Neural progenitor cell (in vitro differentiated cells): ENCODE measurements at places on chromosomes 1 and 21.

DNA sequence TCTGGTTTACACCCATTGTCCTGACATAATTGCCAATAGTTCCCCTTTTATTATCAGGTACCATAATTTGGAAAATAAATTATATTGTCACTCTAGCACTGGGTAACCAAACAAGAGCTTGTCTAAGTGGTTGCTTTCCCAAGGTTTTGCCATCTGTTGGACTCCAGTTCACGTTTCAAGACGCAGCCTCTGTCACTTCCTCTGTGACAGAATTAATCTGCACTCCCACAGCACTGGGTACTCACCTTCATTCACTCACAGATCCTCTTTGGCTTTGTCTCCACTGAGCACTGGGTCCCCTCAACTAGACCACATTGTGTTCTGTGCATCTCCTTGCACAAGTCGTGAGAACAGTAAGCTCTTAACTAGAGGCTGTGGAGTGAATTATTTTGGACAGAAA, 123.6 kb upstream of the JUN start:
- DNase-seq: no peak

DNA sequence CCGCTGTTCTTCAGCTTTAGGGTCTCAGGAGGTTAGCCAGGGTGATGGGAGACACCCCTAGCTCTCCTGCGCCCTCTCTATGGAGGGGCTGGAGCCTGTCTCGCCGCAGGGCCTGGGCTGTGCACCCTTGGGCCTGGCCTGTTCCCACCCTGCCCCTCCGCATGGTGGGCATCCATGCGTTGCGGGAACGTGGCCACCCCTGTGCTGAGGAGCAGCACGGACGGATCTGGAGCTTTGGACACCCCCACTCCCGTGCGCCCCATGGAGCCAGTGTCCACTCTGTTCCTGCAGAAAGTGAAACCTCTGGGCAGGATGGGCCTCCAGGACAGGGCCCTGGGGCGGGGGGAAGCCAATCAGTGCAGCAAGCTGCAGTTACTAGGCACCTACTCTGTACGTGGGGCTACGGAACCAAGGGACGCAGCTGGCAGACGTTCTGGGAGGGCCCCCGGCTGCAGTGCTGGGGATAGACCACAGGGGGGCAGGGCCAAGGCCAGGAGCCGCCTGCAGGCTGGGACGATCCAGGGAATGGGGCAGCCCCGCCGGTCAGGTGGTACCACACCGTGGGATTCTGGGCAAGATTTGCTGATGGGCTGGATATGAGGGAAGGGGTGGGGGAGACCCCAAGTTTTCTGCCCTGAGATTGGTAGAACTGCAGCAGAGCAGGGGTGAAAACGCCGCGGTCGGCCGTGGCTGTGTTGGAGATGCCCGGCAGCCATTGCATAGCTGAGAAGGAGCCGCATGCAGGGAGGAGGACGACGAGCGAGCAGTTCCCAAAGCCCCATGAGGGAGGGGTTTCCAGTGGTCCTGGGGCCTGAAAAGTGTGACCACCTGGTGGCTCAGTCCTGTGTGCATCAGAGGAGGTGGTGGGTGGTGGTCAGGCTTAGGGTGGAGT, 43.3 kb downstream of the TP73 start:
- peak; percentile 77 for DNase-seq

- no peak for DNase-seq
These were observed 64.0 kb downstream of the PRDM2 start for GRCh38 chr1:13763991-13764390.

DNA sequence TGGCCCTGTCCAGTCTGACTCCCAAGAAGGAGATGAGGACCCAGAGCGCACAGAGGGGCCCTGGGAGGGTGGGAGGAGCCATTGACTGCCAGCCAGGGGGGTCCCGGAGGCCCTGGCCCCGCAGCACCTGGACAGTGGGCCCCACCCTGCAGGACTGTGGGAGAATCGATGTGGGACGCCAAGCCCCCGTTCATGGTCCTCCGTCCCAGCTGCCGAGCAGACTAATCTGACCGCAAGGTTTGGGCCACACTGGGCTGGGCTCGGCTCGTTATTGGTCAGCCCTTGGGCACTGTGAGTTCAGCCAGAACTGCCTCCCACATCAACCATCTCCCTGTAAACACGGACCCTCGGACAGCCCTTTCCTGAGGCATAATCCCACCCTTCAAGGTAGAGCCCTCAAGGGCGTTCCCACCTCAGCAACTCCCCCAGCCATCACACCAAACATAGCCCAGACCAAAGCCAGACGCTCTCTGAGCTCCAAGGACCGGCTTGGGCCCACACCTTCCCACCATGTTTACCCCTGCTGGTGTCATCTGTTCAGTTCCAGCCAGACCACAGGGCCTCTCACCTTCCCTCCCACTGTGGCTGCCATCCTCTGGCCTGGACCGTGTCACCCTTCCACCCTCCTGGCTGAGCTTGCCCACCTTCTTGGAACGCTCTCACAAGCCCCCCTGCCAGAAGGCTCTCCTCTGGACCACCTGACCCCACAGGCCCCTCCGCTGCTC, 16.2 kb upstream of the POFUT2 start:
- DNase-seq: no peak

- DNase-seq: peak; percentile 60
These were observed 911 bp downstream of the GNB1 start for GRCh38 chr1:1889847-1890505.

DNA sequence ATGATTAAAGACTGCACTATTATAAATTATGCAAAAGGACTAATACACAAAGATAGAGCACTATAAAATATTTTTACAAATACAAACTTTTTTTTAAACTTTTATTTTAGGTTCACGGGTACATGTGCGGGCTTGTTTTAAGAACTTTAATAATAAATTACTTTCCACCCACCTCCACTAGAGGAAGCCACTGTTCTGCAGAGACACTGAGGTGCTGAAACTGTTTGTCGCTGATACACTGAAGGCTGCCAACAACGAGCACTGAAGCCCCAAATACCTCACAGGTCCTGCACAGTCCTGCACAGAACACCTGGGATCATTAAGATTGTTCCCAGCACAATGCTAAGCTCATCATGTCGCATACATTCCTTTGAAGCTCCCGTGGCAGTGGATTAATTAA, 19.9 kb downstream of the COA6 start:
- no peak for DNase-seq

GRCh38 chr1:185045814-185046492, 595 bp downstream of the RNF2 start:
- peak; percentile 80 for DNase-seq

DNA sequence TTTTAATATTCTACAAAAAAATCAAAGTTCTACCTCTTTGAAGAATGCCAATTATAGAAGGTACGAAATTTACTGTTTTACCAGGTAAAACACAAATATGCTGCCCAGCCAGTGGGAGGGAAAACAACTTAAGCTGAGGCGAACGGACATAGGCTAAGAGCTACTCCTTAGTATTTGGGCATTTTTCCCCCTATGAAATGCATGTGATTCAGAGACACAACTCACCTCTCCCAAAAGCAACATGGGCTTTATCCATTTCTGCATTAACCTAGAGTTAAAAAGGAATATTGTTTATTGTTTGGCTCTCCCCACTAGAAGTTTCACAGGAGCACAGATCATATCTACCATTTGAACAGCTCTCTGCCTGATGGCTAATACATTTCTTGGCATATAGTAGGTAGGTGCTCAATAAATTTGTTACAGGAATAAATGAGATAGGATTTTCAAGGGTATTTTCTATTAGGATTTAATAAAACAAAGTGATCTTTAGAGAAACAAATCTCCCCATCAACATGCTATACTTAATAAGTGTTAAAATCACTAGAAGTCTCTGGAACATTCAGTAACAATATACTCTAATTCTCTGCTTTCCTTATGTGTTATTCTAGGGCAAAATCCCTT, 2.4 kb upstream of the SORT1 start:
- no peak for DNase-seq

DNA sequence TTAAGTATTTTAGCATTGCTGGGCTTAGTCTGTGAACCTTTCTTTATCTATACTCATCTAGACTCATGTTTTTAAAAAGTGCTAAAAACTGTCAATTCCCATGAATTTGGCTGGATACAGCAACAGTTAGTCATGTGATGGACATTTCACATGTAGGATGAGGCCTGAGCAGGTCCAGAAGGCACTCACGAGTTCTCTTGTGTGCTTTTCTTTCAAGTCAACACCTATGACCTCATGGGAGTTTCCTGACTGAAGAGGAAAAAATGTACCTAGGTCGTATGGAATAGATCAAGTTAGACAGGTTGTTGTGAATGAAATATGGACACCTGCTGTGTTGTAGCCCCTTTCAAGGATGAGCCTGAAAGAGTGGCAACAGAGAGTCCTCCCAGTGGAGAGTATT, 394.2 kb downstream of the DUSP10 start:
- no peak for DNase-seq

DNA sequence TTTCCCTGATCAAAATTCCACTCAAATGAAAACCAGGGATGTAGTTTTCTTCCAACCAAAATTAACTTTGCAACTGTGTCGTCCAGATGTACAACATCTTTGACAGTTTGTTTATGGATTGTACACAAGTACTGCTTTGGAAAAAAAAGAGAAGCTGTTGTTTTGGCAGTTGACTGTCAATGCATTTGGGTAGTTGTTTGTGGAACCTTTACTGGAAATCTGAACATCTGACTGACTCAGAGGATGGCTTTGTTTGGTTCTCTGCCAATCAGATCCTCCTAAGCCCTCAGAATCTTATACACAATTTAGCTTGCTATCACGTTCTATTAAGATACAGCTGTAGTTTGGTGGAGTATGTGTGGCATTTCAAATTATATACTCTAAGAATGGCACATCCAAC, 195.0 kb downstream of the KCNK2 start:
- DNase-seq: no peak

DNA sequence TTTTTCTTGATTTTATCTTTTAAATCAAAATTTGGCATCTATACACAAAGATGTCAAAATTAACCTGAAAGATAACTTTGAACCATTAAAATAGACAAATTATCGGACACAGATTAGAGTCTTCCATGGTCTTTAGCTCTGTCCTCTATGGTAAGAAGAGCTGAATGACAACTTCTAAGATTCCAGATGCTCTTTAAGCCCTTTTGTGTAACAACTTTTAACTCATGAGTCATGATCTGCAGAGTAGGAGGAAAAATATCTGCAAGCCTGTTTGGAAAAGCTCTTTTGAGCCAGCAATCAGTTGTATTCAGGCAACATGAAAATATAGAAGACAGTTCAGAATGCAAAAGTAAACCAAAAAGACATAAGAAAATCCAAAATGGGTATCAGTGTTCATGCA, 37.8 kb downstream of the TTC13 start:
- no peak for DNase-seq

DNA sequence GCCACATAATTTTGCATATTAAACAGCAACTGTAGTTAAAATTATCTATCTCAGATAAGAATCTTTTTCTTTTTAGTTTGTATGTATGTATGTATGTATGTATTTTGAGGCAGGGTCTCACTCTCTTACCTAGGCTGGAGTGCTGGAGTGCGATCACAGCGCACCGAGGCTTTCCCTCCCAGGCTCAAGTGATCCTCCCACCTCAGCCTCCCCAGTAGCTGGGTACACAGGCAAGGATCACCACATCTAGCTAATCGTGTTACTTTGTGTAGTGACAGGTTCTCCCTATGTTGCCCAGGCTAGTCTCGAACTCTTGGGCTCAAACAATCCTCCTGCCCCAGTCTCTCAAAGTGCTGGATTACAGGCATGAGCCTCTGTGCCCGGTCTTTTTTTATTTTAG, 30.5 kb upstream of the PUM1 start:
- no peak for DNase-seq

DNA sequence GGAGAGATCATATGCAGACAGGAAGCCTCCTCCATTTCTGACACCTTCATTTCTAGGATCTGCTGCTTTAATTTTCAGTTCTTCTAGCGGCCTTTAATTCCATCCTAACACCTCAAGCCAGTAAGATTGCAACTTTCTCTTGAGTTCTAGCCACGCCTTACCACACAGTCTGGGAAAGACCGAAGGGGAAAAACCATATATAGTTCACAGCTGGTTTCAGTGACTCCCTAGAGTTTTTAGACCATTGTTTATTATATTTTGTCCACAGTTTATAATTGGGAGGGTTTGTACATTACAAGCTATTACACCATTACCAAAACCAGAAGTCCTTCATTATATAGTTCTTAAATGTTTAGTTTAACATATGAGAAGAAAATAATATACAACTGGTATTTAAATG, 37.5 kb downstream of the DPH5 start:
- no peak for DNase-seq
